Tibial artery (tissue), 4 donors: ENCODE measurements at places on chromosomes 11 and 22.

DNA sequence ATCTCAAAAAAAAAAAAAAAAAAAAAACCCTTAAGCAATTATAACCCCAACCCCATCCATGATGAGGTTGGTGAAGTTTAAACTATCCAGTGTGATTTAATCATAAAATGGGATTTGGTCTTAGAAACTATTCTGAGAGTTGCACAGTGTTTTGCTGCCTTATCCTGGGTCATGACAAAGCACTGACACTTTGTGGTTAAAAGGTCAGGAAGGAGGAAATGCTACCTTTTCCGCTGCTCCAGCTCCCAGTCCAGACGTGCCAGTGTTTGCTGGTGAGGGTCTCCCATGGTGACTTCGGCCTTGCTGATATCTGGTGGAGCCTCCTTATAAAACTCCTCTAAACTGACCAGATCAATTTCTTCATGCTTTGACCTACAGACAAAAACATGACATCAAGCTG, 14.5 kb downstream of the THOC5 start:
- no peak for DNase-seq

GRCh38 chr11:1128311-1129142, 29.2 kb upstream of the MUC5AC start:
- DNase-seq = peak; percentile 54

- no peak for DNase-seq
These were observed 175.7 kb downstream of the TMEM135 start for GRCh38 chr11:87213444-87213843.

GRCh38 chr11:71102251-71102995, 150.0 kb downstream of the SHANK2 start:
- no peak for DNase-seq

DNA sequence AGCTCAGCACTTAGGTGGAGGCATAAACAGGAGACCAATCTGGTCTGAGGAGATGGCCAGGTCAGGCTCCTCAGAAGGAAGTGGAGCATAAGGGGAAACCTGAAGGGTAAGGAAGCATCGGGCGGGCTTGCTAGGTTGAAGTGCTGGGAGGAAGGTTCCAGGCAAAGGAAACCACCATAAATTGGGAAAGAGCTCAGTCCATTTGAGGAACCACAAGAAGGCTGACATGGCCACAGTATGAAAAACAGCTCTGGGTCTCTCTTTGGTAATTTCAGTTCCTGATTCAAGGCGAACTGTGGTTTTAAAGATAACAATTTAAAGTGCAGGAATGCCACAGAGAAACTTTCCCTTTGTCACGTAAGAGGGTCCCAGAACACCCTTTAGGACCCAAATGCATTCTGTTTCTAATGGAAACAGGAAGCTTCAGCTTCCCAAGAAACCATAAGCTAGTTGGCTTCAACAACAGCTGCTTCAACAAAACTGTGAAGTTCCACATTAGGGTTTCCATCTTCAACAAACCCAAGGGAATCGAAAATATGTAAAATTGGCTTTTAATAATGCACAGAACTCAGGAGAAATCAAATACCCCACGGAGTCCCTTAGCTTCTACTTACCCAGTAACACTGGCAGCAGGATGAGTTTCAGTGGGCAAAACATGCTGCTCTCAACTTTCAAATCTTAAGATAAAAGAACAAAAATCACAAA, 10.4 kb downstream of the JAML start:
- no peak for DNase-seq

DNA sequence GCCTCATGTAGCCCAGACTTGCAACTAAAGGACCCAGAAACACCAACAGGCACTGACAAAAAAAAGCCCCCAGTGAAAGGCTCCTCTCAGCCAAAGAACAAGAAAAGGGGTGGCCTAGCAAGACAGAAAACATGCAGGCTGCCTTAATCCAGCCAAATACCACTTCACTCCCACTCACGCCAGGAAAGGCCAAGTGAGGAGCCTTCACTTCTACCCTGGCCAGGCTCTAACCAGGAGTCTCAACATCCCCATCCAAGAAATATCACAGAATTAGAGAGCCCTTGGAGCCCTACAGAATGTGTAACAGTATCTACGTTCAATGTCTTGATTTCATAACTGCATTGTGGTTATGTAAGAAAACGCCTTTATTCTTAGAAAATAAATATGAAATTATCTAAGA, 149.0 kb downstream of the APOL5 start:
- no peak for DNase-seq

DNA sequence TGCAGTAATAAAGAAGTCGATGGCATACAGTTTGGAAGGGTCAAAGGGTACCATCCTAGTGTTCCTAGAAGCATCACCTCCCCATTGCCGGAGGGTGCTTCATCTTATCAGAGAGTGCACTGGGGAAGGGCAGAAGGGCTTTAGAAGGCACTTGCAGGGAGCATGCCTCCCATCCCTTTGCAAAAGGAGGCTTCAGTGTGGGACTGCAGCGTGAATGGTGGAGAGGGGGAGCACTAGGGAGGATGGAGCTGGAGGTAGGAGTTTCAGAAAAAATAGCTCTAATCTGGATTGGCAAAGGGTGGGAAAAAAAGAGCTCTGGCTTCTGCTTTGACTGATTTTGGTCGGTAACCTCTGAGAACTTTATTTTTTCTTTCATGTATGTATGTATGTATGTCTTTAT, 5.0 kb downstream of the NTM start:
- DNase-seq = no peak
